Kidney capillary endothelial cell (primary cell): ENCODE measurements at places on chromosomes 5 and 9.
A peak's percentile ranks its signal among the peaks of the same experiment; 100 is the strongest.

- DNase-seq, result no peak
These were observed 13.5 kb downstream of the SETX start for GRCh38 chr9:132341177-132341840.

DNA sequence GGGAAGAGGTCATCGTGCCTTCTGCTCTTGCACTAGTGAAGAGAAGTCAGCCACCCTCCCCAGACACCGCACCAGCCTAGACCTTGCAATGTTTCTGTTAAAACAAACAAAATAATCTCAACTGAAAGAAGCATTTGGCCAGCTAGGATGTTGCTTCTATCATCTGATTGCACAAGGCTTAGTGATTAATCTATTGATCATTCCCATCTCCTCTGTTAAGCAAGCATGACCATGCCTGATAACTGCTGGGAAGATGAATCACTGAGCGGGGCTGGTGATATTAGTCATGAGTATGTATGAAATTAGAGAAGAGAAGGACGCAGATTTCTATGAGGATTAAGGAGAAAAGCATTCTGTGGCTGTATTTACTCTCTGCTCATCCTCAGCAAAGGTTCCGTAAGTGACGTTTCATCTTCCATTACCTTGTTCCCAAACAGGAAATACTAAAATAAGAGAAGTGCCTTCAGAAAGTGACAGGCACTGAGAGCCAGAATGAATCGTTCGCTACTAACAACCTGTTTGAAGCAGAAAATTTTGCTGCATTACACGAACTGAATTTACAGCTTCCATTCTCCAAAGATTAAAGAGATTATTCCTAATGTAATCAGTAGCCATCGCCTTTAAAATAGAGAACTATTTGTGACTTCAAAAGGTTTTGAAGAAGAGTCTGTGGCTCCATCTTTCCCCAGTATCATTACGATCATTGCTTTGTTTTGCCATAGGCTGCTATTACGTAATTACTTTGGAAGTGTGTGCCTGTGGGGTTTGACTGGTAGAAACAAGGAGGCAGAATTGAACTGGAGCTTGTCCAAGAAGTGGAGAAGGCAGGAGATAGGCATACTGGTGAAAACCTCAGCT lies 219.1 kb downstream of the MED10 start:
- no peak for DNase-seq

- no peak for DNase-seq
These were observed 164.3 kb upstream of the ACOT12 start for GRCh38 chr5:81558188-81558587.

DNA sequence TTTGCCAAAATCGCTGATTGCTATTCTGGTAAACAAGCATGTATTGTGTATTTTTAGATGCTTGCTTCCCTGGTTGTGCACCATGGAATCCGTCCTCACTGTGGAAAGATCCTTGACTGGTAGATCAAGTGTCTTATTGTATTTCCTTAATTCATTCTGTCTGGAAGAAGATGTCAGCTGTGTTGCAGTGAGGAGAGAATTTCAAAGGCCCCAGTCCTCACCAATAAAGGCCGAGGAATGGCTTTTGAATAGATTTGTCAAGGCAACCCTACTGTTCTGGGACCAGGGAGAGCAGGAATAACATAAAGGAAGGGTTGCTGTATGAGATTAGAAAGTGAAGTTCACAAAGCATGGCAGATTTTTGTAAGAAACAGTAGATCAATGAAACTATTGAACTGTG lies 36.2 kb upstream of the POU5F2 start:
- DNase-seq, result no peak

DNA sequence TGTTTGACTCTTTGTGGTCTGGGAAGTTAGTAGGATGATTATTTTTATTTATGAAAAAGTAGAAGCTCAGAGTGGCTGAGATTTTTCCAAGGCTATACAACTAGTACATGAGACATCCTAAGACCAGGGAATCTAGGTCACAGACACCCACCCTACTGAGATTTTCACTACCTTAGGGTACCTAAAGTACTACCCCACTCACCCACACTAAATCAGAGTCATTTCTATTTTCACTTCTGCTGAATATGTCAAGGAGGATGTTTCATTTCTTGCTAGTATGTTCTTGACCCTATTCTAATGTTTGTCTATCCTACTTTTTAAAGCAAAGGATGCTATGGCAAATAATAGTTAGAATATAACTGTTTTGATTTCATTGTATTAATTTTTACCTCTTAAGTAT lies 206.0 kb downstream of the ATP10B start:
- DNase-seq, result no peak

DNA sequence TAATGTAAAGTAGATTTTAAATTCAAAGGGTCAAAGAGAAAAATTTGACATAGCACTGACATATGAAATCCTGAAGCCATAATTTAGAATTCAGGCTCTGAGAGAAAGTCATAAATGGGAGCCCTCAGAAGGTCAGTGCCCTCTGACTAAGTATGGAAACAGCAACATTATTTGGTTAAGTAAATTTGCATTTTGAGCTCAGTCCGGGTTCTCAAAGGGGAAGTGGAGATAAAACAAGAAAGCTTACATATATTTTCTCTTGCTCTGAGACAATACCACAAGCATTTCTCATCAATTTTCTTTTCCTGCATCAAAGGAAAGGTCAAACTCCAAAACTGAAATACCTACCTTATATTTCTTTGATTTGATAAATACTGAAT lies 348.0 kb downstream of the SEMA5A start:
- DNase-seq, result no peak

DNA sequence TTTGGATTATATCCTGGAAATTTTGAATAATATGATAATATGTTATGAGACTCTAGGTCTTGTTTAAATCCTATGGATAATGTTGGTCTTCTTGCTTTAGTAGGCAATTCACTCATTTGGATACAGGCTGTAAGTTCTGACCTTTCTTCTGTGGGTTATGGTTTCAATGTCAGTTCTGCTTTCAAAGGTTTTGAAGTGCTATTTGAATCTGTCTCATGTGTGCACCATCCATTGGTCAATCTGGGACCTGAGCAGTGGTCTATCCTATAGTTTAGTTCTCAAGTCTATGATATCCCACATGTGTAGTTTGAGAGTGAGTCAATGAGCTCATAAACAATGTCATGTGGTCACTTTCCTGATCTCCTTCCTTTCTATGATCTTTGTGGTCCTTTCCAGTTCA lies 94.4 kb downstream of the RMI1 start:
- DNase-seq, result no peak

DNA sequence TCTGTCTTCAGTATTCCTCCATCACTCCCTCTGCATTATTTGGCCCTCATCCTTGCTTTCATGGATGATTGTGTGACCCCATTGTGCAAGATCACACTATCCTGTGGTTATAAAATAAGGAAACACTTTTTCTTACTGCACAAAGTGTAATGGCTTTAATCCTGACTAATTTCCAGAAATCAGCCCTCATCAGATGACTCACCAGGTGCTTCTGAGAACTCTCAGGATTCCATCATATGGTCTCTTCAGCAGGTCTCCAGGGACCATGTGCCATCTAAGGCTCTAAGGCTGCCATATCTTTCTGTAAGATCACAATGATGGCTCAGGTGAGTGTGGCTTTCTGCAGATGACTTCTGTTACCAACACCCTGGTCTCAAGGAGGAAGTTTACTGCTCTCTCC lies 27.3 kb upstream of the FER start:
- no peak for DNase-seq

DNA sequence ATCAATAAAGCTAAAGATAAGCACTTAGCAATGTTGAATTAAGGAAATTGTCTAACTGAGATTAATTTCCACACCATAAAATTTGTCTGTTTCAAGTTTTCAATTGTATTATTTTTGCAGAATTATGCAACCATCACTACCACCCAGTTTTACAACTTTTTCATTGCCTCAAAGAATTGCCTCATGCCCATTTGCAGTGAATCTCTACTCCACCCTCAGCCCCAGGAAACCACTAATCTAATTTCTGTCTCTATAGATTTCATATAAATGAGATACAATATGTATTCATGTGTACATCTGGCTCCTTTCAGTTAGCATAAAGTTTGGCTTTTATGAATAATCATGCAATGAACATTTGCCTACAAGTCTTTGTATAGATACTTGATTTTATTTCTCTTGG lies 72.9 kb downstream of the PTCD2 start:
- DNase-seq, result no peak

GRCh38 chr9:14978022-14979000 lies 68.1 kb upstream of the FREM1 start:
- no peak for DNase-seq

DNA sequence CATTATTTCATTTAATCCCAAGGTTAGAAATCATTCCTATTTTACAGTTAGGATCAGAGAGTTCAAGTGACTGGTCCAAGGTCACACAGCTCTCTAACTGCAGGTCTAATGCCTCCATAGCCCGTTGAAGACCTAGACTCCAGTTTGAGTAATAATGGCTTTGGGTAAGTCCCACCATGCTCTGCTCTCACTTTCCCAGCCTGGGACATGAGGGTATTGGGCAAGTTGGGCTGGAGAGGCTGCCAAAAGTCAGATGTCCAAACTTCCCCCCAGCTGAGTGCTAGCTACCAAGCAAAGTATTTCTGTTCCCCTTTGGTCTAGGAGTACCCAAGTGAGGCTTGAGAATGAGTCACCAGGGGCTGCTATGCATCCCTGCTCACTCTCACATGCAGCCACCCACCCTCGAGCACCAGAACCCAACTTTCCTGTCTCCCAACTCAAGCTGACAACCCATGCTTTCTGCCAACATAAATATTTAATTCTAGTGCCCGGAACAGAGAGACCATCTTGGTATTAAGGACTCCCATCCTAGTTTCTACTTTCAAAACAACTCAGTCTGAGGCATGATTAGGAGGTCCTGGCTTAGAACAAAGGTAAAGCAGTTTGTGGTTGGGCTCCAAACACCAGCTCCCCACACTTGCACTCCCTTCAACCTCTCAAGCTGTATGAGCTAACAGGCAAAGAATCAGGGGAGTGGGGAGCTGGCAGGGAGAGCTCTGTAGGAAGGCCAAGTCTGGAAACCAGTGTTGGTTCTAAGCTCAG lies 236.5 kb upstream of the TRIM32 start:
- DNase-seq, result no peak

DNA sequence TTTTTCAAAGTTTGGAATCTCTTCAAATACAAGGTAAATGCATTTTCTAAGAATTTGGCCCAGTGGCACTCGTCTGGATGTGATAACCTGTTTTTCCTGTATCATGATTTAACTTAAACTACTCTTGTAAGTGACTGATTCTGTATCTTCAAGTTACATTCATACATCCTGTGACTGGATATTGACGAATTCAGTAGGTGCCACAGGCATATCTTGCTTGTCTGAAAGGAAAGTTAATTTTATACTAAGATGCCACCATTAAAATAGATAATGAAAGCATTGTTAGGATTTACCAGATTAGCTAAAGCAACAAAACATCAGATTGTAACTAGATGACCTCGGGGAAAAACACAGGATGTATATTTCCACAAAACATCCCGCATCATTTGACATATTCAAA lies 175.3 kb upstream of the ZNF608 start:
- DNase-seq, result no peak

DNA sequence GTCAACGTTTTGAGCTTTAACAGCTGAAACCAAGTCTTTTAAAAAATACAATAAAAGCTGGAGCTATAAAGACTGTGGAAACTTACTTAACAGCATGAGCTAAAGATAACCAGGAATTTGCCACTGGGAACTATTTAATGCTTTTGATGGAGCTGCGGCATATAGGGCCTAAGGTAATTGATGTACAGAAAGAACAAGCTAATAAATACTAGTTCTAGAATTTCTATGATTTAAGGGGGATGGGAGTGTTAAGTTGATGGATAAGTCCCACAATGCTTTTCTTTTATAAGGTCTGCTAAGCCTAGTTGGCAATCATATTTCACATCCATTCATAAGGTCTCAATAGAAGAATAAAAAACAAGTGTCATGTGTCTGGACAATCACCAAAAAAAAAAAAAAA lies 334.0 kb upstream of the DMAC1 start:
- DNase-seq, result no peak

DNA sequence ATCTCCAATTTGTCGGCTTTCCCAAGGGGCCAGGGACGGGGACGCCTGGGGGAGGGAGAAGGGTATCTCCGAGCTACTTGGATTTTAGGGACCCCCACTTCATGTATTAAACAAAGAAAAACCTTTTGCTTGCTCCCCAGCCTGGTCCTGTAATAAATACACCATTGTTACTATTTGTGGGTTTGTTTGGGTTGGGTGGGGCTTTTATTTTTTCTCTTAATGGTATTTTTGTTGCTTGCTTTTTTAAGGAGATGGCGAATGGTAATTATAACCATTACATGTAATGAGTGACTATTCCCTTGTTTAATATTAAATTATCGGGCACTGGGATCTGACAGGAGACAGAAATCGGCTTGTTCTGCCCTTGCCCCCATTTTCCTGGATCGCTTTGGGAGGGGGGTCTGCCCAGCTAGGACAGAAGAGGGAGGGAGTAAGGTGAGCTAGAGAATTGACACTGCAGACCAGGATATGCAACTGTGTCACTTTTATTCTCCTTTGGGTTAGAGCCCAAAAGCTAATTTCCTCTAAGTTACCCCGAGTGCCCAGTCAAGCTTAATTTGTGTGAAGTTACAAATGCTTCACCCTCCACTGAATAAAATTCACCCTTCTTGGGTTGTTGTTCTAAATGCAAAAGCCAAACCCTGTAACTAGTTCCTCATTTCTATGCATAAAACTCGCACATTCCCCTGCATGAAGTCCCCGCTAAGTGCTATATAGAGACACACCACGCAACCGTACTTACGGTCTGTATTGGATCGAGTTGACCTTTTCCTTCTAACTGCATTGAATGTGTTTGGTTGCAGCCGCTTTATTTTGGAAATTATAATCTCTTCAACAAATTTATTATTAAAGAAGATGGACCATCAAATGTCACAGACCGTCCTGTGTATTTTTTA lies 1.6 kb upstream of the ZNF608 start:
- peak; percentile 46 for DNase-seq

- no peak for DNase-seq
These were observed 54.7 kb downstream of the ANGPTL2 start for GRCh38 chr9:127067603-127068220.

- DNase-seq, result no peak
These were observed 541.4 kb downstream of the KCTD16 start for GRCh38 chr5:144712090-144712489.

GRCh38 chr9:136512651-136513071 lies 29.8 kb upstream of the SEC16A start:
- peak; percentile 42 for DNase-seq

GRCh38 chr5:168339109-168339771 lies 47.8 kb downstream of the WWC1 start:
- DNase-seq, result no peak

GRCh38 chr5:93755716-93756115 lies 14.3 kb upstream of the POU5F2 start:
- no peak for DNase-seq

GRCh38 chr5:99025298-99026045 lies 96.7 kb upstream of the CHD1 start:
- no peak for DNase-seq
